ENCODE measurements at places on chromosomes 7 and 10.

DNA sequence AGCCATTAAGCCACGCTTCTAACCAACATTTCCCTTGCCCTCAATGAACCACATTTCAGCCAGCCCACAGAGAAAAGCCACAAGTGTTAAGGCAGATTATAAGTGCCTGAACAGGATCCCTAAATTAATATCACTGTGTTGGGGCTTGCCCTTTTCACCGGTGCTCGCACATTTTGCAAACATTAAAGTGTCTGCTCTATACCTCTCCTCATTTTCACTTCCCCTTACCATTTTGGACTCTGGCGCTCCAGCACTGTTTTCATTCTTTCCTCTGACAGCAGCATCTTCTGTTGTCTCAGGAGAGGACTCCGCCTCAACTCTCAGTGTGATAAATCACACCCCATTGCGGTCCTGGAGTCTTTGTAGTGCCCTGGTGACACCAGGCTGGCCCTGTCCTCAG is 274.2 kb downstream of the BAMBI start:
- no peak for DNase-seq

GRCh38 chr10:99461230-99461629 is 30.8 kb upstream of the GOT1 start:
- no peak for DNase-seq

- DNase-seq: no peak
These were observed 50.4 kb upstream of the CACUL1 start for GRCh38 chr10:118805146-118805545.

DNA sequence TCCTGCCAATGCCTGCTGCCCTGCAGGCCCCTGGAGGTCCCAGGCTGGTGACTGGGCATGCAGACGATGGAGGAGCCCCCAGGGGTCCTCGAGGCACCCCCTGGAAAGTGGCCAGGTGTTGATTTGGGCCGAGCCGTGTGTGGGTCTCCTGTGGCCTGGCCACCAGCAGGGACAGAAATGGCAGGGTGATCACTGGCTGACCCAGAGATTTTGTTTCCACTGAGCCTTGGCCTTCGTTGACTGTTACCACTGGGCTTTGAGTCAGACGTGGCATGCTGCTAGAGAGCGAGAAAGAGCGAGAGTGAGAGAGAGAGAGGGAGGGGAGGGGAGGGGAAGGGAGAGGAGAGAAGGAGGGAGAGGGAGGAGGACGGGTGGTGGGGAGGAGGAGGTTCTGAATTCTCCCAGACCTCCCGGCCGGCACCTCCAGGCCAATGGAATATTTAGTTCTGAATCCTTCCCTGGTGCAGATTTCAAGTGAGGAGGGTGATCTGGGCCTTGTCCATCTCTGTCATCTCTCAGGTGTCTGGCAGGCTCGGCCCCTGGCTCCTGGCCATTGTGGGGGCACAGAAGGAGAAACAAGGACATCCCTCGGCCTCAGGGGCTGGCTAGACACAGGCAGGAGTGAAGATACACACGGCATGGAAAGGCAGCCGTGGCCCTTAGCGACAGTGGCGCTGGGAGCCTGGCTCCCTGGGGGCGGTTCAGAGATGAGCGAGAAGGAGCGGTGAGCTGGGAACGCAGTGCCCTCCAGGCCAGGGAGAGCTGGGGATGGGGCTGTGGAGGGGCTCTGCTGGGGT is 58.2 kb downstream of the GLRX3 start:
- DNase-seq: no peak

DNA sequence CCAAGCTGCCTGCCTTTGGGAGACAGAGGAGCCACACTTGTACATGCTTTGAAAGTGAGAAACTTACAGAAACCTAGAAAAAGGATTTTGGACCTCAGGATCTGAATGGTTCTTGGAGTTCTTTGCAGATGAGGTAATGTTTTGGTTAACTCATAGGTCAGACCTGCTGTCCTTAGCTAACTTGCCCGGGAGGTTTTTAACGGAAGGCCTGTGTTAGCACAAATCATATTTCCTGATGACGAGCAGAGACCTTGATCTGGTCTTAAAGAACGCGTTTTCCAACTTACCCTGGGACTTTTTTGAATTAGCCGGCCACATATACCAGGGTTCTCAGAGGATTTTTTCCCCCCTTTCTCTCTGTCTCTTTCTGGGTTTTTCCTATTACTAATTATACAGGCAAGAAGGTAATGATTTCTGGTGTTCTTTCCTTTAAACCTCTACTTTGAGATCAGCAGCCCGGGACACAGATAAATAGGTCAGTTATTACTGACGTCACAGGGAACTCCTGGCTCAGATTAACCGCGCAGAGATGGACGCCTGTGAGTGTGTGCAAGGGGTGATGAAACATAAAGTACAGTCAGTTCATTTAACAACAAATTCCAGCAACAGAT is 101.7 kb upstream of the KLF6 start:
- DNase-seq: no peak

DNA sequence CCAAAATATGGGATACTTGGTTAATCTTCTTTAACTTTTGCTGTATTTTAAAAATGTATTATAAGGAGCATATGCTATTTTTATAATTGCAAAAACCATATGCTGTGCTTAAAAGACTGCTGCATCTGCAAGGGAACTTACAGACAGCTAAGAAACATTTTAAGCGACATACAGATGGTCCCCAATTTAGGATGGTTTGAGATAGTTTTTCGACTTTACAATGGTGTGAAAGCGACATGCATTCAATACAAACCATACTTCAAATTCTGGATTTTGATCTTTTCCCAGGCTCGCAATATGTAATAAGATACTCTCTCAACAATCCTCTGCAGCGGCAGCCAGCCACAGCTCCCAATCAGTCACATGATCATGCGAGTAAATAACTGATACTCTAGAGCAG is 73.2 kb downstream of the SHTN1 start:
- no peak for DNase-seq

DNA sequence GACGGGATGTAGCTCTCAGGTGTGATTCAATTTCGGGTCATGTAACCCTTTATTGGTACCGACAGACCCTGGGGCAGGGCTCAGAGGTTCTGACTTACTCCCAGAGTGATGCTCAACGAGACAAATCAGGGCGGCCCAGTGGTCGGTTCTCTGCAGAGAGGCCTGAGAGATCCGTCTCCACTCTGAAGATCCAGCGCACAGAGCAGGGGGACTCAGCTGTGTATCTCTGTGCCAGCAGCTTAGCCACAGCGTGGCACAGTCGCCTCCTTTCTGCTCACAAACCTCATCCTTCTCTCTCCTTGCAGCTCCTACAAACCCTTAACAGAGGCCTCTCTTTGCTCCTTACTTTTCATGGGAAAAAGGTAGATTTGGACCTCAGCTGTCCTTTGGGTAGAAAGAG is 197.5 kb upstream of the PRSS58 start:
- DNase-seq: no peak
